ENCODE measurements at places on chromosomes 12 and 14. TPM values are rescaled to one million over a fixed set of nuclear protein-coding genes. Genes with fewer than 3 reads are reported as not detected.
A peak's percentile ranks its signal among the peaks of the same experiment; 100 is the strongest.

GRCh38 chr12:26939192-26939832 lies 1.0 kb downstream of the FGFR1OP2 start:
- peak; percentile 57 for DNase-seq

The SIRT4 gene
- total RNA-seq, result not detected

- no peak for DNase-seq
These were observed 9.9 kb downstream of the TMEM19 start for GRCh38 chr12:71695782-71696181.

- DNase-seq, result peak; percentile 81
These were observed 54.3 kb downstream of the GALNT9 start for GRCh38 chr12:132275110-132275531.

- peak; percentile 96 for DNase-seq
These were observed 14.0 kb downstream of the KCTD10 start for GRCh38 chr12:109462868-109463692.

GRCh38 chr12:85448031-85448430 lies 168.0 kb downstream of the ALX1 start:
- DNase-seq, result no peak

The E2F7 gene
- total RNA-seq, result 2.5 TPM
